ENCODE measurements at places on chromosomes 7 and 10.

- no peak for DNase-seq
Observed at GRCh38 chr7:152909683-152910544, 150.4 kb downstream of the ACTR3B start.

- DNase-seq: no peak
Observed at GRCh38 chr7:40757109-40757508, 622.3 kb downstream of the SUGCT start.

- DNase-seq: no peak
Observed at GRCh38 chr7:90720984-90721760, 125.1 kb downstream of the CDK14 start.

- peak; percentile 67 for DNase-seq
Observed at GRCh38 chr10:130190055-130190736, 54.0 kb downstream of the GLRX3 start.

- no peak for DNase-seq
Observed at GRCh38 chr10:132056663-132057062, 9.1 kb upstream of the JAKMIP3 start.

DNA sequence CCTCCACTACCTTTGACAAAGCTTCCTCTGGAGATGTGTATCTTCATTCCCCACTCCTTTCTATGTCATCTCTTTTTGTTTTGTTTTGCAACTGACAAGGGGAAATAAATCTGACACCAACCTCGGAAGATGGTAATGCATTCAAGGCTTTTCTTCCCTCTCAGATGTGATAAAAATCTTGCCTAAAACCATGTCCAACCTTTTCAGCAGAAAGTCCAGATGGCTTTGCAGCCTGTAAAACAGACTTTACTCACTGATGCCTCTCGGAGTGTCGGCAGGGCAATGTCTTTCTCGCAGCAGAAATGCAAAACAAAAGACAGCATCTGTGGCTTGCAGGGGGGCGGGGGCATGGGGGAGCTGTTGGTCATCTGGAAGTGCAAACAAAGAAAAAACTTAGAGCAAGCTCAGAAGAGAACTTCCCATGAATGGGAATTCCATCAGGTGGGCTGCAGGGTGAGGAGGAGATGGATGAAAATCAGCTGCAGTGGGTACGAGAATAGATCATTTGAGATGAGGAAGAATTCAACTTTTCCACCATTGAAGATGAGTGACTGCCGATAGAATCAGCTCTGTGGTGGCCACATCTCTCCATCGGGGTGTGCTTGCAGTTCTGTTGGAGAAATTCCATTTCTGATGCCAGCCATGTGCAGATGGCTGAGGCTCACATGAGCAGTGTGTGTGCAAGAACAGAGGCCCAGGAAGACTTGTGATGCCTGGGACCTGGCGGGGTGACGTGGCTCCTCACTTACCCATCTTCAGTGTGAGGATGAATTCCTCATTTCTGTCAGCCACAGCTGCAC, 237.7 kb downstream of the WDR37 start:
- DNase-seq: no peak

DNA sequence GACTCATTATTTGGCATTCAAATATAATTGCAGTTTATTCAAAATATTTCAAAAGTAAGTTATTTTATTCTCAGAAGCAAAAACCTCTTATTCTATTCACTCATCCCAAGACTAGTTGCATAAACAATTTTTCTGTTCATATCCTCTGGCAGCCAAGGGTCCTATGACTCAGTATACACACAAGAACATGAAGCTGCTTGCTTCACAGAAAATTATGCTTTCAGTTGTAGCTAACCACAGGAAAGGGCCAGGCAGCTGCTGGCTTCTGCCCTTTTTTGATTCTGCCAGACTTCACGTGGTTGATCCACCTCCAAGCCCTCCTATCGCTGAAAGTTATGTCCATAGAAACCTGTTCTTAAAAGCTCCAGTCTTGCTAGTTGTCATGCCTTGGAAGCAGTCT, 108.8 kb downstream of the ABCA13 start:
- DNase-seq: no peak

DNA sequence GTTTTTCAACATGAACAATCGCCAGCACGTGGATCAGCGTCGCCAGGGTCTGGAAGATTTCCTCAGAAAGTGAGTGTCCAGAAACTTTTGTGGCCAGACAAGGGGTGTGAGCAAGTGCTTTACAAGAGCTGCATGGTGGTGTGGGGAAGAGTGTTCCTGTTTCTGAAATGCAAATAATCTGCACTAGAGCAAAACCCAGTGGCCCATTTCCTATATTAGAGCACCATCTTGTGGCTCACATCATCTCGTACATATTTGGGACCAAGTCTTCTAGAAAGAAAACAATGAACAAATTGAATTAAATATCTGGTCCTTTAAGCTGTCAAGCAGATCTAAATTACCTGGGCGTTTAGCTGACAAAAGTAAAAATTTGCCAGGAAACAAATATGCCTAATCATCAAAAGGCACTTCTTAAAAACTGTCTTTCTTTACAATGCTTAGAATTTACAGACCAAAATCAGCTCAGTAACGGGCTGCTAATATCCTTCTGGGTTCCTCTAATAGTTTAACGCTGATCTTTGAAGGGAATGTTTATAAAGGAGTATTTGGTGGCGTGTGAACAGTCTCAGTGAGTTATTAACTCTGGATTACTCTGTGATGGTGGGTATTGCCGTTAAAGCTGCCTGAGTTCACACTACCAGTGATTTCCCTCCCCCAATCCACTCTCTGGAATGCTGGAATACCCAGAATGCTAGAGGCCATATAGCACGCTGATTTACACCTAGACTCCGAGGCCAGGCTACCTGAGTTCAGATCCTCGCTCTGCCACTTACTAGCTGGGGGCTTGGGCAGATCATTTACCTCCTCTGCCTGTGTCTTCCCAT, 73.6 kb downstream of the SNX10 start:
- peak; percentile 48 for DNase-seq

DNA sequence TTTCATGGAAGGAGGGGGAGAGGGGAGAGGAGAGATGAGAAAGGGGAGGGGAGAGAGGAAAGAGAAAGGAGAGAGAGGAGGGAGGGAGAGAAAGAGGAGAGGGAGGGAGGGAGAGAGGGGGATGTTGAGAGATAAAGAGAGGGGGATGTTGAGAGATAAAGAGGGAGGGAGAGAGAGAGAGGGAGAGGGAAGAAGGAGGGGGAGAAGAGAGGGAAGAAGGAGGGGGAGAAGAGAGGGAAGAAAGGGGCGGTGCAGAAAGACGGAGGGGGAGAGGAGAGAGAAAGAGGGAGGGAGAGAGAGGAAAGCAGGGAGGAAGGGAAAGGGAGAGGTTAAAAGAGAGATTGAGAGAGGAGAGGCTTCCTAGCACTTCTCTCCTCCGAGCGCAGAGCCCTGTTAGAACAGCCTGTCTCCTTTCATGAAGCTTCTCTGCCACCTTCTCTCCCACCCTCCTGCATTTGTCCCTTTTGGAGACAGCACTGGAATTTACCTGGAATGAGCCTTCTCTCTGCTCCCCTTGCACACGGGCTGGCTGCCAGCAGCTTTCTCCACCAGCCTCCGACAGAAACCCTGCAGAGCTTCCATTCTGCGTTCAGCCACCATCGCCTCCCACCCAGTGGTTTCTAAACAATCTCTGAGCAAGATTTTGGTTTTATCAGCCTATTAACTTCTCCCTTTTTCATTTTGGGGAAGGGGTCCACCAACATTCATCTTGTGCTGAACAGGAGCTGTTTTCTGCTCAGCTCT, 74.0 kb upstream of the CARD11 start:
- DNase-seq: no peak

DNA sequence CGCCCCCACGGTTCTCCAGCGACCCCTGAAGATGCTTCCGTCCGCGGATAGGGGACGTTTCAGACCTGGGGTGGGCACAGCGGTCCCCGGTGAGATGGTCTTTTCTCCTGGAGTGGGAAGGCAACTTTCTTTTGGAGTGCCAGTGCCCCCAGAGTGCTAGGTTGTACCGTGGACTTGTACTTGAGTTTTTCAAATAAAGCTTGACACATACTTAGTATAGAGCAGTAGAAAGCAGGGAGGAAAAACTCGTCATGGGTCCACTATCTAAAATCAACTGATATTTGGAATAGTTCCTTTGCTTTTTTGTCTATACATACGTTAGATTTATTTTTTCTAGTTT, 28.4 kb downstream of the RBM20 start:
- no peak for DNase-seq

GRCh38 chr7:115549910-115550309, 480.7 kb downstream of the TFEC start:
- DNase-seq: no peak

- DNase-seq: no peak
Observed at GRCh38 chr7:23791721-23792120, 81.7 kb downstream of the STK31 start.

DNA sequence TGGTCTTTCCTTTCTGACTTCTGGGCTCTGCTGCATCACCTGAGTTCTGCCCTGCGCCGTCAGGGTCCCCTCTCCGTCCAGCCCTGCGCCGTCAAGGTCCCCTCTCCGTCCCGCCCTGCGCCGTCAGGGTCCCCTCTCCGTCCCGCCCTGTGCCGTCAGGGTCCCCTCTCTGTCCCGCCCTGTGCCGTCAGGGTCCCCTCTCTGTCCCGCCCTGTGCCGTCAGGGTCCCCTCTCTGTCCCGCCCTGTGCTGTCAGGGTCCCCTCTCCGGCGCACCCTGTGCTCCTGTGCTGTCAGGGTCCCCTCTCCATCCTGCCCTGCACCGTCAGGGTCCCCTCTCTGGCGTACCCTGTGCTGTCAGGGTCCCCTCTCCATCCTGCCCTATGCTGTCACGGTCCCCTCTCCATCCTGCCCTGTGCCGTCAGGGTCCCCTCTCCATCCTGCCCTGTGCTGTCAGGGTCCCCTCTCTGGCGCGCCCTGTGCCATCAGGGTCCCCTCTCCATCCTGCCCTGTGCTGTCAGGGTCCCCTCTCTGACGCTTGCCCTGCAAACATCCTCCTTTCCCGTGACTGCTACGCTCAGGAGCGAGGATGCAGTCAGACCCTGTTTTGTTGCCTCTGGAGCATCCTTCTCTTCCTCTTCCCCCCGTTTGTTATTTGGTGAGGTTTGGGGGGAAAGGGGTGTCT, 66.4 kb downstream of the INPP5A start:
- DNase-seq: no peak

- no peak for DNase-seq
Observed at GRCh38 chr7:54354436-54354835, 187.7 kb upstream of the VSTM2A start.

- no peak for DNase-seq
Observed at GRCh38 chr10:67819768-67820204, 18.2 kb downstream of the DNAJC12 start.

DNA sequence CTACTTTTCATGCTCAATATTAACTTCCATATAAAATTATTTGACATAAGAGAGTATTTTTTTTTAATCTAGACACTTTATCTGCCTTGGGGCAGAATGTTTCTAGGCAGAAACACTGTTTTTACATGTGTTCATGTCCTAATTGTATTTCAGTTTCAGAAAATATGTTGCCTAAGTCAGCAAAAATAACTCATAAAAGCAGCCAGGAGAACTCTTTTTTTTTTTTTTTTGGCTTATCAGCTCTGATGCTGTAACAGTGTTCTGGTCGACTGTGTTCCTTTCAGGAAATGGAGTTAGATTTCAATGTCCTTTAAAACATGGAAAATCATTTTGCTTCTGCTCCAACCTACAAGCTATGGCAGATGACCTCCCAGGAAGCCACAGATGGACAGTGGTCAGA, 63.2 kb upstream of the OPALIN start:
- DNase-seq: no peak

GRCh38 chr7:7706556-7707172, 11.7 kb downstream of the RPA3 start:
- DNase-seq: no peak

DNA sequence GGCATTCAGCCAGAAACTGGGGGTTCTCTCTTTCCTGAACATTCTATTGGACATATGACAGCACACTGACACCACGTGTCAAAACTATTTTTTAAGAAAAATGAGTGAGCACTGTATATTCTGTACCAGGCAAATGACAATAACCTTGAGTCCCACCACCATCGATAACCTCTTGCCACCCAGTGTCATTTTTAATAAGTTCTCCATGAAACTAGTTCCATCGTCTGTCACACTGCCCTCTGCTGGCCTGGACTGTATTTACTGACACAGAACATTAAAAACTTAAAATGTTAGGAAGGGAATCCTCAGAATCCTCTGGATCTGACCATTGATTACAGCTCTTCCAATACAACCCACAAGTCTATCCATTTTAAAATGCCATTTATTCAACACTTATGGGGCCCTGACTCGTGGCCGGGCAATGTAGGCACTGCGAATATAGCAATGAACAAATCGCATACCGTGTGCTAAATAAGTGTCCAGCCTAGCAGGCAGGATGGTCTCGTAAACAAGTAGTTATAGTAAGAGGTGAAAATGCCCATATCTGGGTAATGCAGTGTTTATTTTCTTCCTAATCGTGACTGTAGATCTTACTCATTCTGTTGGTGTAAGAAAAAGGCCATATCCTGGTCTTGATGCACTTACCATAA, 35.9 kb upstream of the CACNB2 start:
- DNase-seq: peak; percentile 15

GRCh38 chr7:130272381-130273080, 5.9 kb downstream of the CPA2 start:
- no peak for DNase-seq

GRCh38 chr10:14727465-14727864, 47.2 kb downstream of the FAM107B start:
- DNase-seq: no peak

- no peak for DNase-seq
Observed at GRCh38 chr7:55363386-55364170, 1.6 kb upstream of the LANCL2 start.

DNA sequence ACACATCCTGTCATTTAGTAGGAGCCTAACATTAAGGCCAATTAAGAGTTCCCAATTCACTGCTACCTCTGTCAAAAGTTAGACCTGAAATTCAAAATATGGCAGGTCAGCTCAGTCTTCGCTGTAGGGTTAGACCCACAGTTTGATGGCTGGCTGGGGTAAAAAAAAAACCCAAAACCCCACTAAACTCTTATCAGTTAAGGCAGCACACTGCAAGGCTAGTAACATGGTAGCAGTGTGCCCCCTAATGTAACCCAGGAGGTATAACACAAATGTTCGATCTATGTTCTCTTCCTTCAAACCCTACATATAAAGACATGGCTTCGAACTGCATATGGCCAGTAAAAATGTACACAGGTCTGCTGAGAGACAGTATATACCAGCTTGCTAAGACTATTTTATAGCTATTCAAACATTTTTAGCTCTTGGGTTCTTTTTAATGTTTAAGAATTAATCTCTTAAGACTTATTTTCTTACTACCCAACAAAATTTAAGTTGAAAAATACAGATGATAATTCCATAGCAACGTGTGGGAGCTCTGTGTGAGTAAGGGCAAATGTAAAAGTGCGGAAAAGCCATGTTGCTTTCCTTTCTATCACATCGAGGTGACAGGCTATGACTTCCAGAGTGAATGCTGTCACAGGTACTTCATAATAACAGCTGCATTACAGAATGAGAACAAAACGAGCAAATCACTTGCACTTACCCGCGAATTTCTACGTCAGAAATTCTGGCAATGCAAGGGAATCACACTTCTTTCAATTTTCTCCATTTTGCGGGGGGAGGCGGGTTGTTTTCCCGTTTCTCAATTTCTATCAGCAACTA, 168.4 kb upstream of the IMMP2L start:
- DNase-seq: no peak

GRCh38 chr7:149822353-149822943, 15.7 kb upstream of the ZNF862 start:
- no peak for DNase-seq

- DNase-seq: no peak
Observed at GRCh38 chr7:93429563-93429962, 145.0 kb downstream of the CALCR start.

GRCh38 chr7:127393368-127394058, 1.0 kb upstream of the ZNF800 start:
- DNase-seq: peak; percentile 20

GRCh38 chr10:5843686-5844344, 30.6 kb upstream of the GDI2 start:
- DNase-seq: no peak

GRCh38 chr7:97094284-97094930, 23.1 kb upstream of the SDHAF3 start:
- DNase-seq: no peak
